ENCODE measurements at places on chromosomes 6 and 20. TPM values are rescaled to one million over a fixed set of nuclear protein-coding genes. Genes with fewer than 3 reads are reported as not detected.

GRCh38 chr6:7431674-7432390 lies 42.2 kb downstream of the RIOK1 start:
- H3K27me3 ChIP-seq, result no peaks in the 10 kb centered on the region
- no peak for DNase-seq
- H3K4me1 ChIP-seq, result no peaks in the 10 kb centered on the region
- no peaks in the 10 kb centered on the region for H3K36me3 ChIP-seq
- no peak overlapping the region for H3K4me3 ChIP-seq
- no peak overlapping the region for H3K27ac ChIP-seq

- H3K27ac ChIP-seq, result no peak overlapping the region
- H3K27me3 ChIP-seq, result no peaks in the 10 kb centered on the region
- DNase-seq, result no peak
- no peaks in the 10 kb centered on the region for H3K36me3 ChIP-seq
- no peak overlapping the region for H3K4me3 ChIP-seq
Observed at GRCh38 chr6:15166121-15166520, 79.7 kb upstream of the JARID2 start.

GRCh38 chr6:49328051-49328744 lies 134.9 kb downstream of the MMUT start:
- H3K27me3 ChIP-seq, result no peaks in the 10 kb centered on the region
- H3K4me1 ChIP-seq, result peaks cover 20% of the 10 kb centered on the region
- H3K27ac ChIP-seq, result no peak overlapping the region
- no peaks in the 10 kb centered on the region for H3K36me3 ChIP-seq
- DNase-seq, result no peak
- H3K4me3 ChIP-seq, result no peak overlapping the region

GRCh38 chr6:135325624-135326424 lies 144.7 kb downstream of the MYB start:
- no peaks in the 10 kb centered on the region for H3K4me1 ChIP-seq
- H3K36me3 ChIP-seq, result 0 out of 2 replicates have a peak, but pooled peaks cover 3% of the 10 kb centered on the region
- no peaks in the 10 kb centered on the region for H3K27me3 ChIP-seq
- peak; percentile 13 for DNase-seq
- H3K27ac ChIP-seq, result no peak overlapping the region
- H3K4me3 ChIP-seq, result no peak overlapping the region

- H3K4me1 ChIP-seq, result 0 out of 2 replicates have a peak, but pooled peaks cover 5% of the 10 kb centered on the region
- no peak overlapping the region for H3K27ac ChIP-seq
- no peaks in the 10 kb centered on the region for H3K36me3 ChIP-seq
- H3K27me3 ChIP-seq, result no peaks in the 10 kb centered on the region
- H3K4me3 ChIP-seq, result no peak overlapping the region
Observed at GRCh38 chr6:52482903-52483670, 62.9 kb downstream of the EFHC1 start.

- H3K36me3 ChIP-seq, result no peaks in the 10 kb centered on the region
- H3K27ac ChIP-seq, result no peak overlapping the region
- H3K4me3 ChIP-seq, result no peak overlapping the region
- DNase-seq, result no peak
- peaks cover 53% of the 10 kb centered on the region for H3K27me3 ChIP-seq
- H3K4me1 ChIP-seq, result no peaks in the 10 kb centered on the region
Observed at GRCh38 chr6:90249458-90249857, 47.2 kb downstream of the BACH2 start.

DNA sequence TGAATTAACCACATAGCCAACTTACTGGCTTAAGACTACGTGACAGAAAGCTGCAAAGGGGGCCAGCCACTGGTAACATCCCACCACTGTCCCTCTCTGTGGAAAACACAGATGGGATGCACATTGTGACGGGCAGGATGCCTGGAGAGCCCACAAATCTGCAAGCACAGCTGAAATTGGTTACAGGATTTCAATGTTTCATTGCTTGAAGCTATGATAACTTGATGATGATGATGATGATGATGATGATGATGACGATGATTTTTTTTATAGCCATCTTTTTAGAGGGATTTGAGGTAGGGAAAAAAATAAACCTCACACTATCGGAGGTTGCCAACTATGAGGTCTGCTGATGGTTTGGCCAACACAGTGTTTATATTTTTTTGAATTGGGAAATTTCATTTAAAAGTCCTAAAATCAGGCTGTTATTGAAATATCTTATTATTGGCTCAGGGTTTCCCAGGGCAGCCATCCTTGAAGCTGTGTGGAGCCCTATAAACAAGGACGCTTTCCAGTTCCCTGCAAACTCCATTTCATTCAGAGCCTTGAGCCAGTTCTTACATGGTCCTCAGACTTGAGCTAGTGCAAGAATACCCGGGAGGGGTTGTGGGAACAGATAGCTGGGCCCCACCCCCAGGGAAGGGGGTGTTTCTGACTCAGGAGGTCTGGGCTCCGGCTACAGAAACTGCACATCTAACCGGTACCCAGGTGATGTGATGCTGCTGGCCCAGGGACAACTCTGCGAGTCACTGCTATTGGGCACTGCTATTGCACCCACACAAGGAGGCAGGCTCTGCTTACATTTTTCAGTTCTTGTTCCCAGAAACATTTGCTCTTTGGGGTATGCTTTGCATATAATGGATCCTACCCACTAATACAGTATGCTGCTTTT lies 27.1 kb downstream of the BCAS1 start:
- H3K27ac ChIP-seq, result peak overlapping the region; percentile 78
- DNase-seq, result peak; percentile 73
- H3K27me3 ChIP-seq, result no peaks in the 10 kb centered on the region
- H3K4me1 ChIP-seq, result peaks cover 25% of the 10 kb centered on the region
- H3K4me3 ChIP-seq, result no peak overlapping the region

The CD109 gene
- total RNA-seq, result 68.6 TPM

GRCh38 chr20:46635514-46636136 lies 15.6 kb downstream of the SLC13A3 start:
- no peak overlapping the region for H3K4me3 ChIP-seq
- no peak overlapping the region for H3K27ac ChIP-seq
- DNase-seq, result no peak
- no peaks in the 10 kb centered on the region for H3K36me3 ChIP-seq
- no peaks in the 10 kb centered on the region for H3K27me3 ChIP-seq

The SLPI gene
- total RNA-seq, result 1.7 TPM

GRCh38 chr6:13638014-13638413 lies 22.9 kb downstream of the NOL7 start:
- H3K27ac ChIP-seq, result no peak overlapping the region
- DNase-seq, result no peak
- H3K4me3 ChIP-seq, result no peak overlapping the region
- H3K27me3 ChIP-seq, result no peaks in the 10 kb centered on the region

GRCh38 chr6:155216312-155217046 lies 47.3 kb upstream of the CLDN20 start:
- no peak for DNase-seq
- no peaks in the 10 kb centered on the region for H3K36me3 ChIP-seq
- H3K4me3 ChIP-seq, result no peak overlapping the region

DNA sequence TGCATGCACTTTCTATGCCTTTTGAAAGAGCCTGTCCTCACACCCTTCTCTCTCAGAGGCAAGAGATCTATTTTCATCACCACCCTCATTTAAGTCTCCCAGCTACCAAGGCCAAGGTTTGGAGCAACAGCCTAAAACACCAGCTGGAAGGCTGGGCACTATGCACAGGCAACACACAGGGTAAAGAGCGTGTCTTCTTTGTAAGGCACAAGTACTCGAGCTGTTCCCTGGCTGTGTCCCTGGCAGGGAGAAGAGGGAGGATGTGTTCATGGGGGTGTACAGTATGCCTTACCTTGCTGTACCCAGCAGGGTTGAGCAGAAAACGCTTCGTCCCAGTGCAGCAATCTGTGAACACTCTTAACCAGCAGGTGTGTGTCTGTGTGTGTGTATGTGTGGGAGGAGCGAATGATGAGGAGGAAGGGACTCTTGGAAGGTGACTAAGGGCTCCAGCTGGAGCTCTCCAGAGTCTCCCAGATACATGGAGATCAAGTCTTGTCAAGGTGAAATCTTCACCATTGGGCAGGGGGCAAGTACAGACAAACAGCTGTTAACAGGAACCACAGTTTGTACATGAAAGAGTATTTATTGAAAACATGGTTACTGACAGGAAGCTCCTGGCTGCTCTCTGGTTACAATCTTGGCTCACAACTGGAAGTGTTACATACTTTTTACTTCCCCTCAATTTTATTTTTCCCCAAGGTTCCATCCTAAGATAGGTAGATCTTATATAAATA lies 40.8 kb downstream of the ELMO2 start:
- H3K4me1 ChIP-seq, result peaks cover 23% of the 10 kb centered on the region
- H3K4me3 ChIP-seq, result no peak overlapping the region
- no peak for DNase-seq
- peaks cover 9% of the 10 kb centered on the region for H3K36me3 ChIP-seq
- no peaks in the 10 kb centered on the region for H3K27me3 ChIP-seq

- H3K36me3 ChIP-seq, result no peaks in the 10 kb centered on the region
- H3K4me3 ChIP-seq, result peak overlapping the region; percentile 78
- peak; percentile 10 for DNase-seq
- H3K27me3 ChIP-seq, result peaks cover 9% of the 10 kb centered on the region
- 0 out of 2 replicates have a peak overlapping the region, but pooled peaks have one; percentile 9 for H3K27ac ChIP-seq
- peaks cover 24% of the 10 kb centered on the region for H3K4me1 ChIP-seq
Observed at GRCh38 chr6:24907919-24908649, 27.7 kb downstream of the RIPOR2 start.

DNA sequence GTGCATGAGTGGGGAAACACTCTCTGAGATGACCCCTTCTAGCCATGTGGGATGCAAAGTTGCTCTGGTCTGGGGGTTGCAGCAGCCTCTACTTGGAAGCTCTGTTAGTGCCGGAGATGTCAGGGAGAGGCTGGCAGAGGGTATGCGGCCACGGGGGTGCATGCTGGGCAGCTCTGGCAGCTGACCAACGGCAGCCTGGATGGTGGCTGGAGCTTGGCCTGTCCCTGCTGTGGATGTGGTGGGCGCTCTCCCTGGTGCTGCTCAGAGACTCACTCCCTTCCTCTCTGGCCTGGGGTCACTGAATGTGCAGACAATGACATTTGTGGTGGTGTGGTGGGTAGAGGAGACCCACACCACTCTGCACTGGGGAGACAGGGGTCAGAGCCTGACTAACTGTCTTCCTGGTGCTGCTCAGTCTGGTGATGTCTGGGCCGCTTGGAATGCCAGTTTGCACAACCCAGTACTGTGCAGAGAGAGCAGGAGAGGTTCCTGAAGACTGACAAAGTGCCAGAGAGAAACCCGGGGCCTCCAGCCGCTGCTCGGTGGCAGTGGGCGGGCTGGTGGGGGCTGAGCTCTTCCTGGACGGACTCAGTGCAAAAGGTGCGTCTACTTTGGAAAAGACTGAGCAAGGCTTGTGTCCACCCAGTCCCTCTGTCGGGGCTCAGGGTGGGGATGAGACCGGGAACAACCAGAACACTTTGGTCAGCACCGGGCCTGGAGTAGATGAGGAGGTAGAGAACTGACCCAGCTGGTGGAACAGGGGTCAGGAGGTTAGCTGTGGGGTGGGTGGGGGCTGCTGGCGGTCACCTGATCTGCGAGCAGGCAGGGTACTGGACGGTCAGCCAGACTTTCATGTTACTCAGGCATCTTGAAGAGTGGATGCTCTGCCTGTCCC lies 2.7 kb downstream of the MYT1 start:
- no peaks in the 10 kb centered on the region for H3K4me1 ChIP-seq
- DNase-seq, result peak; percentile 11
- peaks cover 64% of the 10 kb centered on the region for H3K27me3 ChIP-seq
- H3K36me3 ChIP-seq, result no peaks in the 10 kb centered on the region
- no peak overlapping the region for H3K4me3 ChIP-seq

DNA sequence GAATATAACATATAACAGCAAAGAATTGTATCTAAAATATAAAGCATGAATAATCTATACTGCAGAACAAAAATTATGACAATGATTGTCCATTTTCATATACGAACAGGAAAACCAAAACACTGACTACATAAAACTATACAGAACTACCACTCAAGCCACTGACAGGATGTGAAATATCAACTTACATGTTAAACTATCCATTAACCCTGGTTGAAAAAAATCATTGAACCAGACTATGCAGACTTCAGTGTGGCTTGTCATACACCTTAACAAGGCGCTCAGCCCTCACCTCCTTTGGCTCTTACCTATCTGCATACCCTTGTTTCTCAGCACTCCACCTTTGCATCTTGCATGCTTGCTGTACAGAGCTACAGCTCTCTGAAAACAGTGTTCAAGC lies 34.9 kb downstream of the ASCC3 start:
- H3K4me3 ChIP-seq, result no peak overlapping the region
- no peak for DNase-seq
- no peaks in the 10 kb centered on the region for H3K4me1 ChIP-seq
- H3K27me3 ChIP-seq, result no peaks in the 10 kb centered on the region
- H3K27ac ChIP-seq, result no peak overlapping the region

The POPDC3 gene
- total RNA-seq, result 45.1 TPM

- no peaks in the 10 kb centered on the region for H3K36me3 ChIP-seq
- no peaks in the 10 kb centered on the region for H3K27me3 ChIP-seq
- peaks cover 14% of the 10 kb centered on the region for H3K4me1 ChIP-seq
- DNase-seq, result no peak
- H3K4me3 ChIP-seq, result no peak overlapping the region
Observed at GRCh38 chr6:159642481-159642880, 50.6 kb downstream of the SOD2 start.

DNA sequence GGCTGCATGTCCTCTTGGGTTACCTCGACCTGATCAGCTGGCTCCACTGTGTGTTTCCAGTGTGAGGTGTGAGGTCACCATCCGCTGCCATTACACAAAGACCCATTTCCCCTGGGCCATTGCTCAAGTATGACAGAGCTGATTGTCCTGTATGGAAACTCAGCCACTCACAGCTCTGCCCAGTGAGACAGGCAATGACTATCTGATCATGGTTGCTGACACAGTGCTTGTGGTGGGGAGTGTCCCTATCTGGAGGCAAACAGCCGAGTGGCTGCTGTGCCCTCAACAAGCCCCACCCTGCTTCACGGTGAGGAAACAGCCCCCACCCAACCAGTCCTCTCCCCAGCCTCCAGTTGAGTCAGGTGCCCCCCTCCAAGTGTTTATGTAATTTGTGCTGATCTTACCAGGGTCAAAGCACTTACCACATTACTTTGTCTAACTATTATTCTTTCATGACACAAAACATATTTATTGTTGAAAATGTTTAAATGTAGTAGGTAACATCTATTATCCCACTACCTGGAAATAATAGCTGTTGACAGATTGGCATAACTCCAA lies 11.7 kb upstream of the MAPK13 start:
- peak; percentile 55 for DNase-seq
- no peaks in the 10 kb centered on the region for H3K36me3 ChIP-seq
- no peak overlapping the region for H3K4me3 ChIP-seq
- H3K27ac ChIP-seq, result no peak overlapping the region
- no peaks in the 10 kb centered on the region for H3K27me3 ChIP-seq
- peaks cover 7% of the 10 kb centered on the region for H3K4me1 ChIP-seq

GRCh38 chr6:78598966-78599365 lies 268.4 kb upstream of the IRAK1BP1 start:
- H3K4me3 ChIP-seq, result no peak overlapping the region
- peaks cover 32% of the 10 kb centered on the region for H3K4me1 ChIP-seq
- H3K27ac ChIP-seq, result peak overlapping the region; percentile 41
- H3K27me3 ChIP-seq, result no peaks in the 10 kb centered on the region

GRCh38 chr6:147906361-147906760 lies 397.9 kb downstream of the SAMD5 start:
- H3K36me3 ChIP-seq, result no peaks in the 10 kb centered on the region
- no peak overlapping the region for H3K4me3 ChIP-seq
- no peaks in the 10 kb centered on the region for H3K27me3 ChIP-seq
- no peaks in the 10 kb centered on the region for H3K4me1 ChIP-seq

Data from GM23248 (cell line).